Suprapubic skin (tissue), 4 donors: ENCODE measurements at places on chromosomes 7 and 10. TPM values are rescaled to one million over a fixed set of nuclear protein-coding genes. Genes with fewer than 3 reads are reported as not detected.

NME8 gene
- total RNA-seq = 2.0 TPM

- no peaks in the 10 kb centered on the region for H3K27me3 ChIP-seq
- no peaks in the 10 kb centered on the region for H3K36me3 ChIP-seq
- no peak overlapping the region for H3K27ac ChIP-seq
- DNase-seq = no peak
Observed at GRCh38 chr10:30247704-30248103, 101.4 kb downstream of the MTPAP start.

DNA sequence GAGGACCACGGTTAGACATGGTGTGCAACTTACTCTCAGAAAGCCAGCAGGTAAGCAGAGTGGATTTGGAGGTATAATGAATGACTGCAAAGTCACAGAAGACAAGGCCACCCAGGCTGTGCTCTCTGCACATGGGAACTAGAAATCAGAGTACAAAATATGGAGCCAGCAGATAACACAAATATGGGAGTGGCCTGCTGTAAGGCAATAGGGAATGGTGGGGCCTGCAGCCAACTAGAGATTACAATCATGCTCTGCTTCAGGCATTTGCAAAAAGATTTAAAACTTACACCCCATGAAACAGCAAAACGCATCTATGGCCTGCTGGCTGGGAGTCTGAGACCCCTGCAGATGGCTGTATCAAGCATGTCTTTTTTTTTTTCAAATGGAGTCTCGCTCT, 47.0 kb downstream of the RGS10 start:
- H3K4me3 ChIP-seq = no peak overlapping the region
- H3K27ac ChIP-seq = no peak overlapping the region

DNA sequence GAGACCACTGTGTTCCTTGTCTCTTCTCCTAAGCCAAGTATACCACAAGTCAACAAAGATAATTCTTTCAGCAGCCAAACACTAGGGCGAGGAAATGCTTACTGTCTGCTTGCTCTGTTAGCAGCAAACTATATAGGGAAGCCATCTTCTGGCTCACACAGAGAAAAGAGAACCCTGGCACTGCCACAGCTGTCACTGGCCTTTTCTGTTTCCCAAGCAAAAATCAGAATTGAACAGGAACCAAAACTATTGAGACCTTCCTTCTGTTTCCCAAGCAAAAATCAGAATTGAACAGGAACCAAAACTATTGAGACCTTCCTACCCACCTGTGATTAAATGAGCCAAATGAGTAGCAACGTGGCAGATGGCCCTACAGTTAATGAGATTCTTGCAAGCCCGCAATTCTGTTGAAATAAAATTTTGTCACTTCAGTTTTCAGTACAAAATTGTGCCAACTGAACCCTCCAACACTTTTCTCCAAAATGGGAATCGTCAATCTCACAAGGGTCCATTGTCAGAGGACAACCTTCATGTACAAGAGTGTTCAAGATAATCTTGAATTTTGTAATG, 54.5 kb downstream of the LRRTM3 start:
- no peak overlapping the region for H3K27ac ChIP-seq
- no peaks in the 10 kb centered on the region for H3K27me3 ChIP-seq
- no peaks in the 10 kb centered on the region for H3K36me3 ChIP-seq
- no peak overlapping the region for H3K4me3 ChIP-seq

- H3K4me3 ChIP-seq = no peak overlapping the region
- no peaks in the 10 kb centered on the region for H3K36me3 ChIP-seq
- H3K4me1 ChIP-seq = no peaks in the 10 kb centered on the region
Observed at GRCh38 chr7:3463696-3464095, 162.6 kb downstream of the SDK1 start.

DNA sequence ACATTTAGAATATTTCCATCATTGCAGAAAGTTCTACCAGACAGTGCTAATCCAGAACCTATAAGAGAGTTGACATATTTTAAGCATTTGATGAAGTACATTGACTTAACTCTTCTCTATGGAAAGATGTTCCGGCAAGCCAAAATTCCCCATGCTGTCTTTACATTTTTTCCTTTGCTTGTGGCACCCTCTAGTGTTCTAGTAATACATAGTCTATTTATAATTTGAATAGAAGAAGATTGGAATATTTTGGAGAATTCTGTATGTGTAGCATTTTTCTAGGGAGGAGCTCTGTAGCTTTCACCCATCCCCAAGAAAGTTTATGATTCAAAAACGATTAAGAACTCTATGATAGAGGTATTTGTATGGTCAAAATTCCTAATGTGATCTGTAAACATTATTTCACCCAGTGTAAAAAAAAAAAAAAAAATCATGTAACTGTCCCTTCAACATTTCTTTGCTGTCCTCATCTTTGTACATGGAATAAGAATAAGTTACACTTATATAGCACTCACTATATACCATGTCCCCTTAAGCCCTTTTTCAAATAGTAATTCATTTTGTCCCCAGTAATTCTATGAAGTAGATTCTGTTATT, 33.2 kb downstream of the NRF1 start:
- H3K4me1 ChIP-seq = peaks cover 3% of the 10 kb centered on the region
- no peaks in the 10 kb centered on the region for H3K36me3 ChIP-seq
- no peak overlapping the region for H3K4me3 ChIP-seq
- no peak overlapping the region for H3K27ac ChIP-seq

- H3K27ac ChIP-seq = no peak overlapping the region
- H3K27me3 ChIP-seq = peaks cover 40% of the 10 kb centered on the region
- H3K4me1 ChIP-seq = no peaks in the 10 kb centered on the region
- H3K36me3 ChIP-seq = peaks cover 3% of the 10 kb centered on the region
Observed at GRCh38 chr10:116817780-116818343, 31.4 kb upstream of the ENO4 start.
